ENCODE measurements at places on chromosomes 5 and 9. TPM values are rescaled to one million over a fixed set of nuclear protein-coding genes. Genes with fewer than 3 reads are reported as not detected.

- H3K4me3 ChIP-seq, result no peak overlapping the region
- no peak overlapping the region for H3K27ac ChIP-seq
Observed at GRCh38 chr9:19927560-19927959, 138.7 kb upstream of the SLC24A2 start.

DNA sequence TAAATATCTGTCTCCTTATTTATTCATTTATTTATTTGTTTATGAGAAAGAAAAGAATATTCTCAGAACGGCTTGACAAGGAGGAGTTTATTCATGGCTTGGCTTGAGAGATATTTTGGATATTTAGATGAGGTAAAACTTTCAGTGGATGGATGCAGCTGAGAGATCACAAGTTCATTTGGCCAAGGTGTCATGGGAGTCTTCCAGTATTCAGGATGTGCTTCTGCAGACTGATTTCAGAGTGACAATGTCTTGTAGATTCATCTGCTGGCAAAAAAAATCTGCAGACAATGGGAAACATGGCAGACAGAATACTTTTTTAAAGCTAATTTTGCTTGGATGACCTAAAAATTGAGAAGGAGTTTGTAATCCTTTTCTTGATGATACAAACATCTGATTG, 38.5 kb downstream of the XRCC4 start:
- peaks cover 4% of the 10 kb centered on the region for H3K36me3 ChIP-seq
- H3K4me1 ChIP-seq, result no peaks in the 10 kb centered on the region
- H3K27me3 ChIP-seq, result no peaks in the 10 kb centered on the region
- H3K4me3 ChIP-seq, result no peak overlapping the region
- H3K27ac ChIP-seq, result no peak overlapping the region

GRCh38 chr5:1185629-1186350, 15.6 kb upstream of the SLC6A19 start:
- H3K4me3 ChIP-seq, result no peak overlapping the region
- H3K4me1 ChIP-seq, result no peaks in the 10 kb centered on the region
- H3K27ac ChIP-seq, result no peak overlapping the region
- H3K36me3 ChIP-seq, result no peaks in the 10 kb centered on the region

DNA sequence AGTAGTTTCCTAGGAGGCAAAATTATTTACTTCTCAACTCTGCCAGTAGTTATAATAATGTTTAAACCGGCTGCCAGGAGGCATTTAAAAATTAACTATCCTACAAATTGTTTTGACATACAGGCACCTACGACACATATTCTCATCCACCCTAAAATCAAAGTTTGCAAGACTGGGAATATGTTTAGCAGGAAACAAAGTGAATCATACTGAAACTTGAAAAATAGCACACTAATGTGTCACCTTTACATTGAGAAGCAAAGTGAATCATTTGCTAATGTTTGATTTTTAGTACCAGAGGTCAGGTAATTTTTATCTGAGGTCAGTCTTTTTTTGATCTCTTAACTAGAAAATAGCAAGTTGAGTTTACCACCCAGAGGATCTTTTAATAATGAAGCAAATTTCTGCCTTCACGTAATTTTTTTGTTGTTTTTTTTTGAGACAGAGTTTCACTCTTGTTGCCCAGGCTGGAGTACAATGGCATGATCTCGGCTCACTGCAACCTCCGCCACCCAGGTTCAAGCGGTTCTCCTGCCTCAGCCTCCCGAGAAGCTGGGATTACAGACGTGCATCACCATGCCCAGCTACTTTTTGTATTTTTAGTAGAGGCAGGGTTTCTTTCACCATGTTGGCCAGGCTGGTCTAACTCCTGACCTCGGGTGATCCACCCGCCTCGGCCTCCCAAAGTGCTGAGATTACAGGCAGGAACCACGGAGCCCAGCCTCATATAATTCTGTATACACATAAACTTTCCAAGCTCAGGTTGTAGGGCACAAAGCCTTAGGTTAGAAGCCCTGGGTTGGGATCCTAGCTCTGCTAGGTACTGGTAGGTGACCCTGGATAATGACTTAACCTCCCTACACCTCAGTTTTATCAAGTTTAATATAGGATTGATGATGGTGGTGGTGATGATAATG, 124.3 kb downstream of the UGCG start:
- no peak overlapping the region for H3K27ac ChIP-seq
- no peaks in the 10 kb centered on the region for H3K27me3 ChIP-seq
- no peak for DNase-seq
- no peak overlapping the region for H3K4me3 ChIP-seq
- H3K4me1 ChIP-seq, result no peaks in the 10 kb centered on the region

TRAF2 gene
- total RNA-seq, result 12.8 TPM

Data from thymus (tissue), 14 donors.